ENCODE measurements at places on chromosomes 11 and 22. TPM values are rescaled to one million over a fixed set of nuclear protein-coding genes. Genes with fewer than 3 reads are reported as not detected.
A peak's percentile ranks its signal among the peaks of the same experiment; 100 is the strongest.

DNA sequence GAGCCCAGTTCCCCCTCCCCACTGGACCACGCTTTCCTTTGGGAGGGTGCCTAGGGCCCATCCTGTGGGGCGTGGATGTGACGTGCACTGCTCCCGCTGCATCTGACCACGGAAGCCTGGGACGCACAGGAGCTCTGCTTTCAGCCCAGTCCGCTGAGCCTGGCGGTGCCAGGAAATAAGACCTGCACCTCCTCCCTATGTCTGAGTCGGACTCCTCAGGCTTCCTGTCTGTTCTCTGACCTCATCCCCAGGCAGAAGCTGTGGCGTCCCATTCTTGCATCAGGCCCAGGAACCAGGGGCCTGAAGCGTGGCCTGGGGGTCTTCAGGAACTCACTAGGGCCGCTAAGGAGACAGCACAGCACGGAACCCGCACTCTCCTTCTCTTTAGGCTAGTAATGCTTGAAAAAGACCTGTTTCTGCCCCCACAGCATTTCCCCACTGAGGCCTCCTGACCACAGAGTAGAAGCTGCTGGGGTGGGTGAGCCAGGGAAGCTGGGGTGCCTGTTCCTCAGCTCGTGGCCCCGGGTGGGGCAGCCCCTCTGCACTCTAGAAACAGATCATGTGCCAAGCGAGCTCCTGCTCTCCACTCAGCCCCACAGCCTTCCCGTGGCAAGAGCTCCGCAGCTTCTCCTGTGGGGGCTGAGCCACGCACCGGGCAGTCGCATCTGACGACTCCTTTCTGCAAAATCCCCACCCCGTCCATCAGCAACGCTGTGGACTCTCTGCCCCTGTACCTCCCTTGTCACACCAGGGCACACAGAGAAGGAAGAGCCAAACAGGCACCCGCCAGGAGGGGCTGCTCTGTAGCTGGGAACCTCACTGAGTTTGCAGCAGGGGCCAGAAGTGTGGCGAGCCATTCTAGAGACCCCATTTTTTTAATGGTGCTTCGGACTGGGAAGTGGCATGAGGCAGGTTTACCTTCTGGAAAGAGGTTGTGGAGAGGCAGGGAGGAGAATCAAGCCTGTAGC, 22.6 kb downstream of the MOV10L1 start:
- peaks cover 37% of the 10 kb centered on the region for H3K27me3 ChIP-seq
- peaks cover 8% of the 10 kb centered on the region for H3K4me1 ChIP-seq
- no peak overlapping the region for H3K27ac ChIP-seq

DNA sequence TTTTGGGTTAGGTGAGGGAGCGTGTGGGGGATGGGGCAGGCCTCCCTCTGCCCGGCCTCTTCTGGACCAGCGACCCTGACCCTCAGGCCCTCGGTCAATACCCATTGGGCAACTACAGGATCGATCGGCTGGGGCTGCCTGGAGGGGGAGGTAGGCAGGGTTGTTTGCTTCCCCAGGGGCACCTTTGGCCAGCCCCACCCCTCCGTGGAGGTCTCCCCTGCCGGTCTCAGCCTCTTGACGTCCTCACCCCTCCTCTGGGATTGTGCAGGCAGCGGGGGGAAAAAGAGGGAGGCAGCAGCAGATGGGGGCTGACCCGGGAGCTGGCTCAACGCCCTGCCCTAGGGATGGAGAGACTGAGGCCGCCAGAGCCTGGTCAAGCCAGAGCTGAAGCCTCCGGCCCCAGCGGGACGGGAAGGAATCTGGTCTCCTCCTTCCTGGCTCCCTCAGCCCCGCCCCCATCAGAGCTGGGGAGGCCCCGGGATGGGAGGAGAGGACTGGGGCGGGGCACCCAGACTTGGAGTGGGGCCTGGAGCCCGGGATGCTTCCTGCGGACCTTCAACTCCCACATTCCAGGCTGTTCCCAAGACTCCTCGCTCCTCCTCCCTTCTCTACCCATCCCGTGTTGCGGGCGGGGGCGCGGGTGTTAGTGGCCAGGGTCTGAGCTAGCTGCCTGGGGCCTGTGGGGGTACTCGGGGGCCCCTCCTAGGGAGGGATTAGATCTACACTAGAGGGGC, 14.4 kb upstream of the CDC42EP1 start:
- peaks cover 14% of the 10 kb centered on the region for H3K4me1 ChIP-seq
- H3K27ac ChIP-seq = no peak overlapping the region
- no peak for DNase-seq
- no peaks in the 10 kb centered on the region for H3K36me3 ChIP-seq
- peak overlapping the region; percentile 31 for H3K4me3 ChIP-seq

DNA sequence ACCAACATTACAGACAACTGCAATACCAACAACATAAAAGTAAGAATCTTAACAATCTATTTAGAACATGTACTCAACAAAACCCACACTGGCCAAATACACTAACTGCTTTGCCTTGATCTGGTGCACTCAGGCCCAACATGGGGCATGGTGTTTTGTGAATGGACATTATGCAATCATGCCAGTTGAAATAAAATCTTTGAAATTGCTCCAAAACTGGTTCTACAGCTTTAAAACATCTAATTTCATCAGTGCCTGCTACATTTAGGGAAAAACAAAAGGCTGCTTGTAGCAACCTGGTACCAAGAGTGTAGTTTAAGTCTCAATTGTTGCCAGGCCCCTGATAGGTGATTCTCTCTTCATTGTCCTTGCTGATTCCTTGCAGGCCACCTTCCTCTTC, 3.3 kb upstream of the CTR9 start:
- no peak overlapping the region for H3K4me3 ChIP-seq
- no peaks in the 10 kb centered on the region for H3K27me3 ChIP-seq
- peak overlapping the region; percentile 89 for H3K27ac ChIP-seq

GRCh38 chr22:46661221-46661851, 41.1 kb downstream of the GRAMD4 start:
- H3K4me1 ChIP-seq = peaks cover 19% of the 10 kb centered on the region
- no peaks in the 10 kb centered on the region for H3K27me3 ChIP-seq
- peak; percentile 44 for DNase-seq
- peak overlapping the region; percentile 95 for H3K27ac ChIP-seq

SEC14L2 gene
- 37.2 TPM for total RNA-seq
